M059J (cell line): ENCODE measurements at places on chromosomes 4 and X. TPM values are rescaled to one million over a fixed set of nuclear protein-coding genes. Genes with fewer than 3 reads are reported as not detected.

The CLDN22 gene
- 0.05 TPM in 1 of 2 replicates, not detected in the other for total RNA-seq

The RTL5 gene
- 0.12 and 0.39 TPM in 2 replicates for total RNA-seq

The PLP1 gene
- not detected in 2 replicates for total RNA-seq

The BLTP1 gene
- 11.2 and 16.5 TPM in 2 replicates for total RNA-seq

The RHOXF1 gene
- total RNA-seq, result not detected in 2 replicates

The BGN gene
- total RNA-seq, result 53.3 TPM in 2 replicates

DNA sequence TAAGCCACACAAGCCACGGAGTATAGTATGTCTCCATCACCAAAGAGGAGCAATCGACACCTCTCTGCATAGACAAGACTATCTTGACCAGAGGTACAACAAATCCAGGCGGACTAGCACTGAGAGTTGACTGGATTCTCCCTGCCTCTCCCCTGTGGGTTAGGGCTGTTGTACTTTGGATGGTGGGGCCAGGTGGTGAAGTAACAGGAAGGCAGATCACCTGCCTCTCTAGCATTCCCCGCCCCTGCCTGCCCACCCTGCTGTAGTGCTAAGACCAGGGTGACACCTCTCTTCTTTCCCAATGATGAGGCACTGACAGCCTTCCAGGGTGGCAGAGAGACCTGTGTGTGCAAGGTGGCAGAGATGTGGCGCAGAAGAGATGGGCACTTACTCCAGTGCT, 47.5 kb upstream of the TRIM2 start:
- no peak for DNase-seq

- DNase-seq, result no peak
Observed at GRCh38 chr4:189502841-189503435, 437.7 kb upstream of the FRG1 start.

- no peak for DNase-seq
Observed at GRCh38 chr4:113276464-113277170, 227.2 kb downstream of the ANK2 start.

- peak; percentile 33 for DNase-seq
Observed at GRCh38 chr4:118282692-118283091, 70.1 kb downstream of the PRSS12 start.

DNA sequence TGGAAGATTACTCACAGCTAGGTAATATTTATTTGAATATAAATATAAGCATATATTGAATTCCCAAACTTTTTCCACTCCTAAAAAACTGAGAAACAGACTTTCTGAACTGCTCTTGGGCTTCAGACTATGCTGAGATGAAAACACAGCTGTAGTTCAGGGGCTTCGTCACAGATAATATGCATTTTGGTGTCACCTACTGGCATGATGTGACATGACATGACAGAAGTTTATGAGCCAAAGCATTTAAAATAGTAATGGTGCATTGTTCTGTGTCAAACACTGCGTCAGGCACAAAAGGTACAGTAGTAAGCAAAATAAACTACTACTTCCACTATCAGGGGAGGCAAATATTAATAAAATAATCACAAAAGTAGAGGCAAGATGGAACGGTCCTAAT, 171.3 kb downstream of the BTC start:
- peak; percentile 54 for DNase-seq

DNA sequence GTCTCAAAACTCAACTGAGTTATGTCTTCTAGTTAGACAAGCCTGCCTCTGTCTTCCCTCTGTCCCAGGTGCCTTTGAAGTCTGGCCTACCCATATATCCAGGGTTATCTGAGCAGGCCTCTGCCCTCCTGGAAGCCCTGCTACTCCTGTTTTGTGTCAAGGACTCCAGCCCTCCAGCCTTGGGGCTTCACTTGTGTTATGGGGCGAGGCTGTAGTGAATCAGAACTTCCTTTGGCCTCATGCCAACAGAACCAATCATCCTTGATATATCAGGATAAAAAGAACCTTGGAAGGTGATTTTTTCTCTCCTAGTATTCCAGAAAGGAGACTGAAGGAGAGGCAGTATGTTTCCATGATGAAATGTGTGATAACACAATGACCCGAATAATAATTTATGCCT, 8.9 kb upstream of the ADGRG4 start:
- peak; percentile 37 for DNase-seq

GRCh38 chrX:131791608-131792355, 231.3 kb upstream of the STK26 start:
- DNase-seq, result no peak

GRCh38 chrX:136203438-136203837, 47.8 kb downstream of the MAP7D3 start:
- DNase-seq, result no peak

DNA sequence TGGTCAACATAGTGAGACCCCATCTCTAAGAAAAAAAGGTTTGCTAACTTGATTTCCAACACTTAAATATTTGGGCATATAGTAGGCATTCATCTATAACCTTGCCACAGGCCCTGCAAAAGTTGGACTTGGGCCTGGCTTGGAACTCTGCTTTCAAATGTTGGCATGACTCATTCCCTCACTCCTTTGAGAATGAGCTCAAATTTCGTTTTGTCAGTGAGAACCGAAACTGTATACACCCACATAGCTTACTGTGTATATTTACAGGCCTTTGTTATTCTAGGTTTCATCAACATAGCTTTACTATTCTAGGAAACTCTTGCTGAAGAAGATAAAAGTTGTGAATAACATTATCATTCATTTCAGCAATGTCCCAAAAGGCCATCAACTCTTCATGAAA, 88.7 kb upstream of the ELOVL6 start:
- DNase-seq, result peak; percentile 85

DNA sequence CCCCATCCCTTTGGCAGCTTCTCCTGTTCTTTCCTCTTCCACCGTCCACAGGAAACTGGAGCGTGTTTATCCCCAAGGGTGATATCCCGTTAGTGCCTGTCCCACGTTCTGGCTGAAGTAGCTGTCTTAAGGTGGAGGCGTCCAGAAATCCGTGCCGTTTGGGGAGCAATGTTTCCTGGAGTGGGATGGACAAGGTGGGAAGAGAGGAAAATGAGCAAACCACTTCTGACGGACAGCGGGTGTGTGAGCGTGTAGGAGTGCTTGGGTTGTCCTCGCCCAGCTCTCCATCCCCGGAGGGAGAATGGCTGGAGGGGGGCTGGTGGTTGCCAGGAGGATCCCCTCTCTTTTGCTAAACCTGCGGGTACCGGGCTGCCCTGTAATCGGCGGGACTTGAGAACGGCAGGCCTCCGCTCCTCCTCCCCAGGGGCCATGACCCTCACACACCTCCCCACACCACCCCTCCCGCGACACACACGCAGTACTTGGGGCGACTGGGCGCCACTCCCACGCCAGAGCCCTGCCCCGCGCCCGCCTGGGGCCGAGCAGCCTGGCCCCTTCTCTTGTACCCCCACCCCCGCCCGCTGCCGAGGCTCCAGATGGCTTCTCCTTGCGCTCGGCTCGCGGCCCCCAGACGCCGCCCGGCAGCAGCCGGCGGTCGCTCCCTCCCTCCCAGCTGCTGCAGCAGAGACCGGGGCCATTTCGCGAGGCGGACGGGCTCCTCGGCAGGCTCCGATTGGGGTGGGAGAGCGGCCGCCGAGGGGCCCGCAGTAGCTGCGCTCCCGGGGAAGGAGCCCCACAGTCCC, 13.9 kb upstream of the PRDM8 start:
- peak; percentile 34 for DNase-seq

DNA sequence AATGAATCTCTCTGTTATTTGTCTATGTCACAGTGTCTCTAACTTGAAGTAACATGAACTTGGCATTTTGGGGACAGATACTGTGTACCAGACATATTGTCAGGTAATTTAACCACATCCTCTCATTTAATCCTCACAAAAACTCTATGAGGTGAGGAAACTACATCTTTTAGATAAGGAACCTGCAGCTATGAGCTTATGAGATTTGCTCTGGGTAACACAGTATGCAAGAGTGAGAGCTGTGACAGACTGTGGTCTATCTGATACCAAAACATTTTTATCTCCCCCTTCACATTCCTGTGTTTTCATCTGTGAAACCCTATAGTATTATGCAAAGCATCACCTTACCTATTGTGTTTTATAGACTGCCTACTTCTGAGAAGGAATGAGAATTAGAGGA, 58.4 kb upstream of the HS3ST1 start:
- no peak for DNase-seq

GRCh38 chr4:8506373-8507195, 66.0 kb downstream of the TRMT44 start:
- peak; percentile 21 for DNase-seq

DNA sequence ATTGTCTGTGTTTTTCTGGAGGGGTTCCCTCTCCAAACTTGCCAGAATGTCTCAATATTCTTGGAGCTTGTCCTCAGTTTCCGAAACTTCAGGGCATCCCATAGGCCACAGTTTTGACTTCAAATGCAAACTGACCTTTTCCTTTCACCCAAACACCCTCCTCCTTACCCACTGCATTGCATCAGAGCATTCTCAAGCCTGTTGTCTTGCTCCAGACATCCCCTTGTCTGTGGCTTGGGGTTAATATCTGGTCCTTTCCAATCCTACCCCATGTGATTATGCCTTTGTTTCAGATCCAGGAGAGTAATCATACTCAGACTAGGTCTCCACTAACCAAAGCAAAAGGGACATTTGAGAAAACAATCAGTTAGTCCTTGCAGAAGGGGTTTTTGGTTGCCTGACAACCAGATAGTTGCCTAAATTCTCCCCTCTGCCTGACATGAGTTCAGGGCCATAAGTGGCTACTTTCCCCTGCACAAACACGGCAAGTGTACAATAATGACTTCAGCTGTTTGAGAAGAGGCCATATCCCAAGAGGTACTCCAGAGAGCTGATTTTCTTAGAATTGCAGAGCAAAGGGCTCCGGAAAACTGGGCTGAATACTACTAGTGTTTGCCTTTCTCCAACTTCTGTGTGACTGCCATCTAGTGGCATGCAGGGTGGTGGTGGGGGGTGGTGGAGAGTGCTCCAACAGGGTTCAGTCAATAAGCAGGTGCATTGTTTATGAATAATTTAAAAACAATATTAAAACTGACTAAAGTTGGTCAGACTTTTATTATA, 130.2 kb downstream of the CHRDL1 start:
- peak; percentile 57 for DNase-seq
